ENCODE measurements at places on chromosomes 16 and 17. TPM values are rescaled to one million over a fixed set of nuclear protein-coding genes. Genes with fewer than 3 reads are reported as not detected.

KRTAP2-2 gene
- total RNA-seq: not detected

DNA sequence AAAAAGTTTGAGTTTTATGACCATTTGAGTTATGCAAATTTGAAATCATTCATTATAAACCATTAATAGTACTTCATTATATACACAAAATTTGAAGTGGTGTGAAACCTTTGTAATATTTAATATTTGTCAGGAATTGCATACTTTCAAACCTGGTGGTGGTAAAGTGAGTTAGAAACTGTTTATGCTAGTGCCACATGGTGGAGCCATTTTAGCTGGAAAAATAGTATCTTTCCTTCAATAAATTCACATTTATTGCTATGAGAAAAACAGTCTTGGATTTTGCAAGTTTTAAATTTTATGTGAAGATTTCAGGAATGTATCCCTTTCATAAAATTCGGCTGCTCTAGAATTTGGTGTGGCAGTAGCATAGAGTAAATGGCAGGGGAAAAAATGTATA, 7.3 kb upstream of the BLMH start:
- DNase-seq: no peak

DNA sequence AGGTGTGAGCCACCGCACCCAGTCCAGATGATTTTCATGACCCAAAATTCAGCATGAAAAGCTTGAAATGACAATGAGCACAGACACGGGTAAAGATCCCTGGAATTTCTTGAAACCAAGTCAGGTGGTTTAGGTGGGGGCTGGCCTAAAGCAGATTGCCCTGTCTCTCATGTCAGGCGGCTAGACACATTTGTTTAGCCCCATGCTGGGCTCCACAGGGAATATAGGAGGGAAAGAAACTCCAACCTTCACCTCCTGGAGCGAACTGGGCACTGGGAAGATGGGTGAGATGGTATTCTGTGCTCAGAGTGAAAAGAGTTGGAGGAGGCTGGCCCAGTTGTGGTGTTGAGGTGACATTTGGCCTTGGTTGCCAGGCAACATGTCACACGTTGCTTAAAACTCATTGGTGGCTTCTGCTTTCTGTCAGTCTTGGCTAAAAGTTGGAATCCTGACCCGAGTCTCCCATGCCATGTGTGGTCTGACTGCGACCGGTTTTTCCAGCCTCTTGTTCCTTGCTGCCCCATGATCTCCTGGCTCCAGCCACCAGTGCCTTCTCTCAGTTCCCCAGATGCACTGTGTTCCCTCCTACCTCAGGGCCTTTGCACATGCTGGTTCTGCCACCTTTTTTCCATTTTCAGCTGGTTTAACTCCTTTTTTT, 113.7 kb downstream of the ABCC6 start:
- no peak for DNase-seq

- no peak for DNase-seq
Observed at GRCh38 chr16:371515-372301, 1.4 kb upstream of the MRPL28 start.

GRCh38 chr16:53998966-53999522, 287.5 kb downstream of the IRX3 start:
- no peak for DNase-seq

DNA sequence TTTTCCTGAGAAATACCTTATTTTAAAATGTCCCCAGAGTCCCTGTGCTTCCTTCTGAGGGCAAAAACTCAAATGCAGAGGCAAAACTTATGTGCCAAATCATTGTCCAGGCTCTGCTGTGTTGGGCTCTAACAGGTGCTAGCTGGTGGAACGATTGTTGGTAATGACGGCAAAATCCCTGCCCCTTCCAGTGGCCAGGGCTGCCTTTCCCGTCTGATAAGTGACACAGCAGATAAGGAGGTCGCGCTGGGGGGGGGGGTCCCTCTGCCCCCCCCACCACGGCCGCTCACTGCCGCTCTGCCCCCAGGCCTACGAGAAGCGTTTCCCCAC, 29.1 kb downstream of the SEC14L5 start:
- no peak for DNase-seq

DNA sequence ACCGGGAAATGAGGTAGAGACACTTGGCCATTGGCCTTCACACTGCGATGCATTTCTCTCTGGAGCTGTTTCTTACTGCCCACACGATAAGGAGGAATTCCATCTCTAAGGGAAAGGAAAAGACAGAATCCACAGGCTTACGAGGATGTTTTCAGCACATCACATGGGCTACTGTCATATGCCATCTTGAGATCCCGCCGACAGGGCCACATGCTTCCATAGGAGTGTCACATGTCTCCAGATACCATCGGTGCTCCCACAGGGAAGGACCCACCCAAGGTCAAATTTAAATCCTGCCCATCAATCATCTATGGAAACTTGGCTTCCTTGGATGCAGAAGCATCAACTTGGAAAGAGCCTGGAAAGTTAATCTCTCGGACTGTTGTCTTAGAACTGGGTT, 20.0 kb downstream of the AXIN2 start:
- no peak for DNase-seq

DNA sequence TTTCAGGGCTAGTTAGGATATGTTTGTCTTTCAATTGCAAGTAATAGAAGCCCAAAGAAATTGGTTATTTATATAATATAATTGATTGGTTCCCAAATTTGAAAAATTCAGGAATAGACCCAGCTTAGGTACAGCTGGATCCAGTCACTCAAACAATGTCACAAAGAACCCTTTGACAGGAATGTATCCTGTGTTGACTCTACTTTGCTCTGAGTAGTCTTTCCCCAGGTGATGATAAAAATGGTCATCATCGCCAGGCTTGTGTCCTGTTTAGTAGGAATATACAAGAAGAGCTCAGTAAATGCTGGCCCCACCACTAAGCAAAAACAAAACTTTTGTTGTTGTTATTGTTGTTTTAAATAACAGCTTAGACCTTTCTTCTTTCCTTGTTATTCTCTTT, 35.0 kb downstream of the MAPT start:
- no peak for DNase-seq

DNA sequence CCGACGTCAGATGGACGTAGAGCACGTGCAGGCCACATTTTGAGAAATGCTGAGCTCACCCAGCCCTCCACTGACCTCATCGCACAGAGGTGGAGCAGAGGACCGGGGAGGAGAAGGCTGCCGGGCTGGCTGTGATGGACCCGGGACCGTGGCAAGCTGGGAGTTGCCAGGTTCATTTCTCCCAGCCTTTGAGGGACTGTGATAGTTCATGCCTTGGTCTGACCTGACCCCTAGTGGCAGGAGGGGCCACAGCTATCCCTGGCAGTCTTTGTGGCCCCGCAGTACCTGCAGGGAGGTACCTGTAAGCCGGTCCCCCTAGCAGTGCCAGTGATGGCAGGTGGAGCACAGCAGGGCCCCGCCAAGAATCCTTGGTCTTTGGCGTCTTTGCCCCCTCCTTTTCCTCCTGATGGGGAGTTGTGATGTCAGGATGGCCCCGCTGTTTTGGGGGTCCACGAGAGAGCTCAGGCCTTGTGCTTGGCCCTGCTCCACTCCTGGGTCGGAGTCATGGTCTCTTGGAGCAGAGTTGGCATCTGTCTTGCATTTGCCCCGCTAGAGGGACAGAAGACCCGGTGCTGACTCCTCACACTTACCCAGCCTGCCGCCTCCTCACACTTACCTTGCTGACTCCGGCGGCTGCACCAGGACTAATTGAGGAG, 50.4 kb downstream of the OR1D5 start:
- DNase-seq: peak; percentile 59

DNA sequence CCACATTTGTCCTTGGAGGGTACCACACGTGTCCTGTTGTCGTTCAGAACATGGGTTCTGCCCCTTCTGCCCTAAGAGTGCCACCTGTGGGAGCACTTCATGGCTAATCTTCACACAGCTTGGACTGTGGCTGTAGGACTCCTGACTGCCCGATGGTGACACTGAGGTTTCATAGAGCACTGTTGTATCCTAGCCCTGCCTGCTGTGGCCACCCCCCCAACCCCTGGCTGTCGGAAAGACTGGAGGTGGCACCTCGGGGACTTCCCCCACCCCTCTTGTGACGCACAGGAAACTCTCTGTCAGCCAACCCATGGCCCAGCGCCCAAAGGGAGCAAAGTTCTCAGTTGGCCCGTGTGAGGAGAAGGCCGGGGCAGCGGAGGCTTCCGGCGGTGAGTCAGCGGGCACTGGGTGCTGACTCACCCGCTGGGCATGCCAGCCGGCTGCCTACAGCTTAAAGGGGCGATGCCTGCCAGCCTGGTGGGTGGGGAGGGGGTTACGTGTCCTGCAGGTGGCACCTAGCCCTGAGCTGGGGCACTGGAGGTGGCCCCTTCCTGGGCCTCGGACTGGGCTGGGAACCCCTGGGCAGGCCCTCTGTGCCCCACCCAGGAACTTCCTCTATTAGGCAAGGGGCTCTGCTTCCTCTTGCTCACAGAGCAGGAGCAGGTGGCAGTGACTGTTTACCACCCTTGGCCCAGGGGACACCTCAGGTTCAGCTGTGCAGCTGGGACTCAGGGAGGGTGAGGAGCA, 3.4 kb downstream of the MAP2K3 start:
- peak; percentile 97 for DNase-seq

DNA sequence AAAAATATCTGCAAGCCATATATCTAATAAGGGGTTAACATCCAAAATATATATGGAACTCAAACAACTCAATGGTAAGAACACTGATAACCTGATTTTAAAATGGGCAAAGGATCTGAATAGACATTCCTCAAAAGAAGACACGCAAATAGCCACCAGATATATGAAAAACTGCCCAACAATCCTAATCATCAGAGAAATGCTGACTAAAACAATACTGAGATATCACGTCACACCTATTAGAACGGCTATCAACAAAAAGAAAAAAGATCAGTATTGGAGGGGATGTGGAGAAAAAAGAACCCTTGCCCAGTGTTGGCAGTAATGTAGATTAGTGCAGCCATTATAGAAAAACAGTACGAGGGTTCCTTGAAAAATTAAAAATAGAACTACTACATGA, 97.2 kb downstream of the CEP112 start:
- DNase-seq: no peak

GRCh38 chr17:48985436-48986245, 11.5 kb upstream of the IGF2BP1 start:
- no peak for DNase-seq

DNA sequence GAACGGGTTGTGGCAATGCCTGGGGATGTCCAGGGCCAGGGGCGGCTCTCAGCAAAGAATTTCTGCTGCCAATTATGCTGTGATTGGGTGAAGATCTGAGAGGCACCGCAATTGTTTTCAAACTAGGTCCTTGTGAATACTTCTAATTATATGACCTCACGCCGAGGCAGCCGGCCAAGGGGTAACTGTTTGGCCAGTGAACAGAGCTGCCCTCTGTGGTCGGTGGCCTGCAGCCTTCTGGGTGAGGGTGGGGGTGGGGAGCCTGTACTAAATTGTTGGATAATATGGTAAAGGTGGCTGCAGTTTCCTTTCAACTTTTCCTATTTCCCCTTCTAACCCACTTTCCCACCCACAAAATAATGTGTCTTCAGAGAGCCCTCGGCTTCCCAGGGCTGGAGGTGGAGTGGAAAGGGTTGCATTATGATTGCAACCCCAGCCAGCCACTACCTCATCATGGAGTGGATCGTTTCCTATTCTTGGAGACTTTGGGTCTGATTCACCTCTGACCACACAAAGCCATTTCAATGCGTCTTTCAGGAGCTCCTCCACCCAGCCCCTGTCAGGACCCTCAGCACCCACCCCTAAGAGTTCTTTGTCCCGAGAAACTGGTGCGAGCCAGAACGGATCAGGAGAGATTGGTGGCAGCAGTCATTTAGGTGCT, 2.0 kb upstream of the DNAI2 start:
- no peak for DNase-seq

DNA sequence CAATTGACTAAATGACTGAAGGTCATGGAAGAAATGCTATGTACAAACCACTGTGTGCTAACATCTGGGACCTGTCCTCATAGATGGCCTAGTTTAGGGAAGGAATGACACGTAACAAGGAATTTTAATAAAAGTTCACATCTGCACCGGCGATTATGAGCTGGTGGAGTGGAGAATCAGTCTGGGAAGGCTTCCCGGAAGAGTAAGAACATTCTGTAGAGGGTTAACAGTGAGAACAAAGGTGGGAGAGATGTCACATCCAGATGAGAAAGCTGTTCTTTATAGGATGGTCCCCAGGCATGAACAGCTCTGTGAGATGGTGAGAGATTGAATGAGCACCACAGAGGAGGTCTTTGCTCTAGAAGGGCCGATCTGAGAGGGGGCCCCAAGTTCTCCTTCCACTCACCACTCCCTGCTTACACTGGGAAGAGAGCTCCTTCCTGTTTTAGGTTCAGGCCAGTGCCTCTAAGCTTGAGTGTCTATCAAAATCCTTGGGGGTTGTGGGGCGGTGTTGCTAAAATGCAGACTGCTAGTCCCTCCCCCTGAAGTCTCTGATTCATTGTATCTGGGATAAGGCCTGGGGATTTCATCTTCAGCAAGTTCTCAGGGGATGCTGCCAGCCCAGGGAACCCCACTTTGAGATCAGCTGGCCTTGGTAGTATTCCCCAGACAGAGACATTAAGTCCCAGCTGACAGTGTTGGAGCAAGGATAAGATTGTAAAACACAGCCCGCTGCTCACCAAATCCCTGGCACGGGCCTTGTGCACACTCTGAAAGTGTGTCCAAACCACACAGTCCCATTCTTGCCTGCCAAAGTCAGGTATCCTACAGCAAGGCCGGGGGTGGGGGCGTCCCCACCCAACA, 294.7 kb upstream of the MAF start:
- DNase-seq: no peak

DNA sequence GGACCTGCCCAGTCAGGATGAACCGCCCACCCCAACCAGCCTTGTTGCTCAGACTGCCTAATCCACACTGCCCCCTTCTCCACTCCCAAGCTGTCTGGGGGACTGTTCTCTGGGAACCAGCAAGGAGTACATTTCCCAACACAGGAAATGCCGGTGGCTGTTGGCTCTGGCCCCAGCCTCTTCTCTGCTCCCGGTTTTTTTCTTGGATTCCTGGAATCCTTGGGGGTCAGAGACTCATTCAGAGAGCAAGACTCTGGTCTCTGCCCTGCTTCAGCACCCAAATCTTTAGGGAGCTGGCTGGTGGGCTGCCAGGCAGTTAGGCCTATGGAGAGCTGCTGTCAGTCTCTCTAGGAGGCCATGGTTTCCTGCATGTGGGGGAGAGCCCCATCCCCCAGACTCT, 10.8 kb upstream of the MTMR4 start:
- peak; percentile 43 for DNase-seq

CCDC78 gene
- total RNA-seq: 3.3 TPM
